Heart left ventricle (tissue), 16 donors: ENCODE measurements at places on chromosomes 16 and 17.

DNA sequence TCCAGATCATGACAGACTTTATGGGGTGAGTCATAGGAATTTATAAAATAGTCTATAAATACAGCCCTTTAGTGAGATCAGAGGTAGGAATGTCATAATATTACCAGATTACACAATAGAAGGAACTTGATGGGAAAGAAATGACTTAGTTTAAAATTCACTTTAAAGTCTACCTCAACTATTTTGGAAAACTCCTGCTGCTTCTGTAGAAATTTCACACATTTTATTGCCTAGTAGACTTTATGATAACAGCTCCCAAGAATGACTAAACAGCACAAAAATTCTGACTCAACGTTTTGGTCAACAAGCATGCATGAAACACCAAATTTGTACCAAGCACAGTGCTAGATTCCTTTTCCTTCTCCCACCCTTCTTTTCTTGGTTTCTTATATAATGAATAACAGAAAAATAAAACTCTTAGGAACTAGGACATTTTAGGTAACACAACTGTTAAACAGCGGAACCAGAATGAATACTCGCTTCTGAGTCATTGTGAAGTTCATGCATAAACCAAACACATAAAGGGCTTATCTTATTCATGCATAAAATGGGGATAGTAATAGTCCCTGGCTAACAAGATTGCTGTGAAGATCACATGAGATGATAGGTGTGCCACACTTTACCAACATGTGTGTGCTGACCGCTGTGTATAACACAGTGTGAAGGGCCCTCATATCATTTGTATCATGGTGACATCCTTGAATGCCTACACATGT is 243.9 kb downstream of the CDH8 start:
- DNase-seq: no peak

DNA sequence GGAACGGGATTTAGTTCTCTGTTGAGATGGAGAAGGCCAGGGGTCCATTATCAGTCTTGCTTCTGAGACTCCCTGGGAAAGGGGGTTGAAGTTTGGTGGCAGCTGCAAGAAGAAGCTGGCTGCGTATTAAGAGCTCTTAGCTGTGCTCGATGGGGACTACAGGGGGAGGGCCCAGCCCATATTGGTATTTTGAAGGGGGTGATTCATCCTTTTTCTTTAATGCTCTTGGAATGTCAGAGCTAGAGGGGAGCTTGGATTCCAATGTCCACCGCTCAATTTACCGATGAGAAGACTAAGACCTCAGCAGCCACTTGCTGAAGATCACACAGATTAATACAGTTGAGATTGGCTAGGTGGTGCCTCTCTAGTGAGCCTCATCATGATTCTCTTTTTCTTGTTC is 5.0 kb downstream of the NOG start:
- no peak for DNase-seq

DNA sequence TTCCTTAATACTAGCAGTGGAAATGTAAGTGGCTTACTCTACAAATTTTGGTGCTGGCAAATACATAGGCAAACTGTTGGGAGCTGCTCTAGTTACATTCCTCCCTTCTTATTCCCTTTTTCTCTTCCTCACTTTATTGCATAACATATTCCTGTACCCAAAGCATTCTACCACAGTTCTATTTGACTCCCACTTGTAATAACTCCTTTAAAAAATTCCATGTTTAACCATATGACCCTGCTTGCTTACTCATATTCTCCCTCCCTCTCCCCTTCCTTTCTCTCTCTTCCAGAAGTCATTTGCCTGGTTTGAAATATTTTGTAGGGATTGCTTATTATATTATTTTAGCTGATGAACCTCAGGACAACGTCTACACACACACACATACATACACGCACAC is 22.7 kb downstream of the NQO1 start:
- no peak for DNase-seq

GRCh38 chr16:70685938-70686375 is at the start of gene MTSS2:
Gene MTSS2, minus strand, starts transcription at chr16:70686053. Its CDS starts 262 bp downstream, at chr16:70685791.
- peak; percentile 90 for DNase-seq

DNA sequence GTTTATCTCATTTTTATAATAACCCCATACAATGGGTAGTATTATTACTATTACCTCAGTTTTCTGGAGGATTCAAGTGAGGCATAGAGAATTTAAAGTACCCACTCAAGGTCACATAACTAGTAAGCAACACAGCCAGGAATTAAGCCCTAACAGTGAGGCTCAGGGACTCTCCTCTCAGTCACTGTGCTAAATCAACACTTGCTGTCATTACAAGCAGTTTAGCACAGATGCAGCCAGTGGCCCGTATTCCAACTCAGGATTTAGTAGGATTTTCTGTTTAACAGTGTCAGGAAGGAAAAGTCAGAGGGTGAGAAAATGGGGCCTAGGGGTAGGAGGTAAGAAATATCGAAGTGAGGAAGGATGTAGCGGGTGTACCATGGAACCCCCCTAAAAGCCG is 536.9 kb downstream of the TMEM114 start:
- DNase-seq: no peak

GRCh38 chr16:27598931-27599565 is 49.1 kb downstream of the KATNIP start:
- DNase-seq: no peak

DNA sequence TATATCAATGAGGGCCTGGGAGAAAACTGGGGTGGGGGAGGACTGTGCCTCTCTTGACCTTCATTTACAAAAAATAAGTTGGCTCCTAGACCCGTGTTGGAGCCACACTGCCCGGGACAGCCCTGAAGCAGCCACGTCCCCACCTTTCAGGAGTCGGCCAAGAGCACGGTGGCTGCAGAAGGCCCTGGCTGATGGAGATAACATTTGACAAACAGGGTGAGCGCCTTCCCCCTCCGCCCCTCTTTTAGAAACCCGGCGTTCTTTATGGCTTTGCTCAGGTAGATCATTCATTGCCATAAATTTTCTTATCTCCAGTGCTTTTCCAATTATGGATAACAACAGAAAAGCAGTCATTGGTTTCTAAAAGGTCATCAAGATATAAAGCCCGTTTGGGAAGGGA is 398.1 kb upstream of the TNRC6C start:
- DNase-seq: no peak

GRCh38 chr17:68445671-68446070 is 11.6 kb downstream of the WIPI1 start:
- no peak for DNase-seq

DNA sequence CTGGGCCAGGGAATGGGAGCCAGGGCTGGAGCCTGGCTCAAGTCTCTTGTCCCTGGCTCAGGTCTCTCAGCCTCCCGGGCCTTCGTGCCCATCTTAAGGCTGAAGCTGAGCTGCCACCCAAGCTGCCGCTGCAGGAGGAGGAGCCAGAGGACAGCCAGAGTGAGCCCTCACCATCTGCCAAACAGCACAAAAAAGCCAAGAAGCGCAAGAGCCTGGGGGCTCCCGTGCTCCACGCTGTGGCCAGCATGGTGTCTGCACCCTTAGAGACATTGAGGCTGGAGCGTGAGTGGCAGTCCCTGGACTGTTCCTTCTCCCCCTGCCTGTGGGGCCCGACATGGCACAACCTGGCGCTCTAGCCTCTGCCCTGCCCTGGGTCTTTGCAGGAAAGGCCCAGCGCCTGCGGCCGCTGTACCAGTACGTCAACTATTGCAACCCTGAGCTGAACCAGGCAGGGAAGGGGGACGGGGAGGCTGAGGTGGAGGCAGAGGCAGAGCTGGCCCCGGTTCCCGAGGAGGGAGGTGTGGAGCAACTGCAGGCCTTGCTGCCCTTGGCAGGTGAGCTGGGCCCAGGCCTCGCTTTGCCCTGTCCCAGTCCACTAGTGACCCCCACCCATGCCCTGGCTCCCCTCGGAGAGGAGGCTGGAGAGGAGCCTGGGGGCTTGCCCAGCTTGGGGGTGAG is 1.3 kb downstream of the C16orf86 start:
- DNase-seq: peak; percentile 84

- DNase-seq: no peak
These were observed 51.5 kb downstream of the NOL11 start for GRCh38 chr17:67769231-67769630.

GRCh38 chr16:84286578-84287240 is 8.0 kb upstream of the WFDC1 start:
- peak; percentile 62 for DNase-seq

- no peak for DNase-seq
These were observed 211.2 kb downstream of the PARN start for GRCh38 chr16:14418795-14419225.
